Activated naive CD4-positive, alpha-beta T cell treated with anti-CD3 and anti-CD28 coated beads, Interleukin-2, amount 50 U/mL, for 72 hours (primary cell): ENCODE measurements at places on chromosomes 6 and 20. TPM values are rescaled to one million over a fixed set of nuclear protein-coding genes. Genes with fewer than 3 reads are reported as not detected.

GRCh38 chr20:59421920-59422637 is 121.7 kb downstream of the EDN3 start:
- no peak for DNase-seq

DNA sequence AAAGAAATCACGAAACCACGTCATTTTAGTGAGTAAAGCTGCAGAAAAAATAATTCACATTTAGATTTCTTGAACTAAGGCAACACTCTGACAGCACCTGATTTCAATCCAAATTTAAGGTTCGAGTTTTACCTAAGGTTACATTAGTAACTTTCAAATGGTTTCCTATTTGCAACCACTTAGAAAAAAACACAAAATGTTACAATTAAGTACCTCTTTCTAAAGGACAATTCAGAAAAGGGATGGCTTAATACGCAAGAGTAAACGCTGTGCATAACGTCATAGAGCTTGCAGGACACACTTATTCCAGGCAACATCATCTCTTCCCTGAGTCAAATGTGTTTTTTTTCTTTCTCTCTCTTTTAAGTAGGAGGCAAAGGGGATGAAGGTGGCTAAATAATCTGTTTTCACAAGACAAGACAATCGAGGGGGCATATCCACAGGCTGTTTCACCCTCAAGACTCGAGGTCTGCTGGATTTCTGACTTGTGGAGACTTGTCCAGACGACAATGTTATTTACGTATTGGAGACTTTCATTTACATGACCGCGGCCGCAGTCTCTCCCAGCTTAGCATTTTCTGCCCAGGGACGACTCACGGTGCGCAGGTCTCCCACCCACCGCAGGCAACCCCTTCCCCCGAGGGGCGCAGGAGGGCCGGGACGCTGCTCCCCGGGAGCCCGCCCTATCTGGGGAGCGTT is 86.0 kb downstream of the SESN1 start:
- DNase-seq, result no peak

GRCh38 chr6:148596891-148597455 is 149.9 kb upstream of the UST start:
- no peak for DNase-seq

DNA sequence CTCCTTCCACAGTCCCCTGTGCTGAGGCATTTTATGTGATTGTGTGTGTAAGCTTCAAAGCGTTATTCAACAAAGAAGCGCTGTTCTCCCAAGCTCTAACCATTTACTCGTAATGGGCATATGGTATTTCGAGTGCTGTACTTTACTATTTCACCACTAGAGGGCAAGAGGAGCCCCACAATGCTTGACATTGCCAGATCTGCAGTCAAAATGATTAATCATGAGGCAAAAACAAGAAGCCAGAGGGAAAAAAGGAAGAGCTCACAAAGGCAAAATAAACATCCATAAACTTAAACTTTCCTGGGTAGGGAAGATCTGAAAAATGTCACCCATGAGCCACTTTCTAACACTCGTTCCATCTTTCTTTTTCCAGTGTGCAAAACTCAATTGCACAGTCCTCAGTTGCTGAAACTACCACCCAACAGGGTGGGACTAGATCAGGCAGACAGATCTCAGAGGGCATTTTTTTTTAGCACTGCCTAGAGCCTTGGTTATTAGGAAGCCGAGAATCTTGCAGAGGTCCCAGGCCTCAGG is 215.0 kb upstream of the PLCB4 start:
- DNase-seq, result peak; percentile 3

DNA sequence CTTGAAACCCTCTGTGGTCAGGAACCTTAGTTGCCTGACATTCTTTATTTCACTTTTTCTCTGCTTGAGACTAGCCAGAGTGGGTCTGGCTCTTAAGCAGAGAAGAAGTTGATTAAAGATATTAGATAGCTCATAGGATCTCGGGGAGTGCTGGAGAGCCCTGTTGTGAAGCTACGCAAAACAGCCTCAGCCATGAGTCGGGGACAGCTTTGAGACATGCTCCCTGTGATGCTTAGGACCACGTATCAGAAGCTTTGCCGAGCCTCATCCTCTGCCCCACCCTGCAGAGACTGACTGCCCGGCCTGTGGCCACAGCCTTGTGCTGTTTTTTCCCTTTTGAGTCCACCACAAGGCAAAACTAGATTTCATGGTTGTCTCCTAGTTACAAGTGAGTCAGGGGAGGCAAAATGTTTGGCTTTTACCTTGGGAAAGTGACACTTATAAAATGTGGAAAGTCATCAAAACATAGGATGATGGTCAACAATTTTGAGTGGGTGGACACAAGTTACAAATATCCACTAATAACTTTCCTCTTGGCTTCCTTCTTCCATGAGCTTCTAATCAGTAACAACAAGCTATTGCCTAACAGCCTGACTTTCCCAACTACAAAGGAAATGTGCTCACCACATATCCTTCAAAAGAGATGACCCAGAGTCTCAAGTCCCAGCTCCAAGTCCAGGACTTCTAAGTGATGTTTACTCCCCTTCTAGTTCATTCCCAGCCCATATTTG is 108.4 kb downstream of the JAG1 start:
- no peak for DNase-seq

HTR1E gene
- total RNA-seq, result not detected

SIRPA gene
- total RNA-seq, result not detected

GRCh38 chr6:136487759-136488425 is 62.3 kb downstream of the MAP7 start:
- no peak for DNase-seq

DNA sequence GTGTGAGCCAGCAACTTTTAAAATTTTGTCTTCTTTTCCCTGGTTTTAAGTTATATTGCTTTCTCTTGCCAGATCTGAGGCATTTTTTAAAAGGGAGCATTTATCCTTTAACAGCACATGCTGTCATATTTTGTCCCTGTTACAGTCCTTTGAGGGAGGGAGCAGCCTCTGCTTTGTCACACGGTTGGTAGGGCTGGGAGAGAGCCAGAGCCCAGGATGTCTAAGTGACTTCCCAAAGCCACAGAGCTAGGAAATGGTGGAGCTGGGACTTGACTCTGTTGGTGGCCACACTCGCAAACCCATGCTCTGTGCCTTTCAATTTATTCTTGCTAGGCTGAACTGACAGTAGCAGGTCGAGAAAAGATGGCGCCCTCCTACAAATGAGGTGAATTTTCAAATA is 80.4 kb upstream of the IYD start:
- no peak for DNase-seq

DNA sequence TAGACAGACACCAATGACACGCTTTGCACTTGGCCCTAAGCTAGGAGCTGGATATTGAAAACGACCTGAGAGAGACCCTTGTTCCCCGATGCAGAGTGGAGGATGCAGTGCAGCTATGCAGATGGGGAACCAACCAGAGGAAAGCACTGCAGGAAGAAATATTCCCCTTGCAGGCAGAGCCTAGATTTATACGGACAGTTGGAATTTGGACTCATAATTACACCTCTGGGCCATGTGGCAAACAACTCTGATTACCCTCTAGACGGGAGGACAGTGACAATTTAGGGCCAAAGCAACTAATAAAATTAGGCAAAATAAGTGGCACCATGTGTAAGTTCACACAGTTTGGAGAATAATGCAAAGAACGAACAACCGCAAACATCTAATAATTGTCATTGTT is 12.3 kb downstream of the PMEPA1 start:
- no peak for DNase-seq

HLA-DRB1 gene
- total RNA-seq, result 9.5 TPM

PSMB1 gene
- 206 TPM for total RNA-seq

PRICKLE4 gene
- total RNA-seq, result not detected

DNA sequence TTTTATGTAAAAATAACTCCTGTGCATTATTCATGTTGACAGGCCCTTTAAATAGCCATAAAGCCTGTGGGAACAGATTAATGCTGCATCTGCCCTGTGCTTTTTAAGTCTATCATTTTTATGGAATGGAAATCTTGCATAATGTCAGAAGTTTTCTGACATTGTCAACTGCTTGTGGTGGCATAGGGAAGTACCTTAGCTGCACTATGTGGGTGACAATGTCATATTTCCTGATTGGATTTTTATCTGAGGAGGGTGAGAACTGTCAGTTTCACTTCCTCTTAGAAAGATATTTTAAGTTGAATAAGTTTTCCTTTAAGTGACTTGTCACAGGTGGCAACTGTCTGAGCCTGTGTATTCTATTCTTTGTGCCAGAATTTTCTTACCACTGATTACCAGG is 267.9 kb downstream of the PLCB1 start:
- DNase-seq, result no peak

DNA sequence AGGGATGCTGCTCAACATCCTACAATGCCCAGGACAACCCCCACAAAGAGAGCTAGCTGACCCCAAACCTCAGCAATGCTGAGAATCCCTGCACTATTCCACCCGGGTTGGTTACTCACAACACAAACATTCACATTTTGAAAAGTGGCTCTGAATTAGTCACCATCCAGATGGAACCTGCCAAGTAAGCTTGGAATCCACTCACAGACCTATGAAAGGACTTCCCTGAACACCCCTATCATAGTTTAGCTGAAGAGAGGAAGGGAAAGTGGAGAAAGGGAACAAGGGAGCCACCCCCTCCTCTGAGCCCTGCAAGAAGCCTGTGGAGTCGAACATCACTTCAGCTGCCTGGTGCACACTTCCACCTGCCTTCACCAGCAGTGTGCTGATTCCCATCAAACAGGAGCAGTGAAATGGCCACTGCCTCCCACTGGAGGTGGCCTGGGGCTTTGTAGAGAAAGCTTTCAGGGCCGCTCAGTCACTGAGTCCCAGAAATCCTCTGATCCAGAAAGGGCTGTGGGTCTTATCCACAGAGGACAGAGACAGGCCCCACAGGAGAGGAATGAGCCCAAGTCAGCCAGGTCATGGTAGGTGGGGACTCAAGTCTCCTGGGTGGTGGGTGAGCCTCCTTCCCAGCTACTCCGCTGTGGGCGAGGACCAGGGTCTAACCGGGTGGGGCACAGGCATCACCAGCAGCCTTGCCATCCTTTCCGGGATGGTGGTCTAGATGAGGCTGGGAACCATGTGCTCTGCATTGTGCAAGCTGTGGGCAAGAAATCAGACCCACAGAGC is 203.7 kb downstream of the SYNDIG1 start:
- no peak for DNase-seq

RAD21L1 gene
- total RNA-seq, result 0.47 TPM

LST1 gene
- 18.2 TPM for total RNA-seq

DNA sequence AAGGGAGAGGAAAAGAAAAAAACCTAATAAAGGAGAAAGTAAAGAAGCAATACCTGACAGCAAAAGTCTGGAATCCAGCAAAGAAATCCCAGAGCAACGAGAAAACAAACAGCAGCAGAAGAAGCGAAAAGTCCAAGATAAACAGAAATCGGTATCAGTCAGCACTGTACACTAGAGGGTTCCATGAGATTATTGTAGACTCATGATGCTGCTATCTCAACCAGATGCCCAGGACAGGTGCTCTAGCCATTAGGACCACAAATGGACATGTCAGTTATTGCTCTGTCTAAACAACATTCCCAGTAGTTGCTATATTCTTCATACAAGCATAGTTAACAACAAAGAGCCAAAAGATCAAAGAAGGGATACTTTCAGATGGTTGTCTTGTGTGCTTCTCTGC is 70.8 kb upstream of the RNF146 start:
- no peak for DNase-seq

DNA sequence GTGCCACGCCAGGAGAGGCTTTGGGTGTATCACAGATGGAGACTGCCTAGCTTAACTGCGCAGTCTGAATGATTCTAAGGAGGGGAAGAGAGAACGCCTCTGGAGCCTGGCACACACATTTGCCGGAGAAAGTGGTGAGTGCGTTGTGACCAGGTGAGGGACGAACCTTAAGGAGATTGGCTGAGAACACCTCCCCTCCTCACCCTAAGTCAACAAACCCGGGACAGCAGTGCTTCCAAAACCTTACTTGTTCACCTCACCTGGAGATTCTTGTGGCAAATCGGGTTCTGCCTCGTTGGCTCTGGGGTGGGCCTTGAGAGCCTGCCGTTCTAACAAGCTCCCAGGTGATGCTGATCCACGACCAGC is 9.4 kb downstream of the SYNJ2 start:
- no peak for DNase-seq

SLA2 gene
- total RNA-seq, result 33.7 TPM

GRCh38 chr6:79801362-79801761 is 146.0 kb downstream of the ELOVL4 start:
- DNase-seq, result no peak
